Effector CD4-positive, alpha-beta T cell (primary cell): ENCODE measurements at places on chromosomes 3 and 15.

GRCh38 chr15:70935631-70936030 lies 43.0 kb downstream of the LRRC49 start:
- no peak for DNase-seq

DNA sequence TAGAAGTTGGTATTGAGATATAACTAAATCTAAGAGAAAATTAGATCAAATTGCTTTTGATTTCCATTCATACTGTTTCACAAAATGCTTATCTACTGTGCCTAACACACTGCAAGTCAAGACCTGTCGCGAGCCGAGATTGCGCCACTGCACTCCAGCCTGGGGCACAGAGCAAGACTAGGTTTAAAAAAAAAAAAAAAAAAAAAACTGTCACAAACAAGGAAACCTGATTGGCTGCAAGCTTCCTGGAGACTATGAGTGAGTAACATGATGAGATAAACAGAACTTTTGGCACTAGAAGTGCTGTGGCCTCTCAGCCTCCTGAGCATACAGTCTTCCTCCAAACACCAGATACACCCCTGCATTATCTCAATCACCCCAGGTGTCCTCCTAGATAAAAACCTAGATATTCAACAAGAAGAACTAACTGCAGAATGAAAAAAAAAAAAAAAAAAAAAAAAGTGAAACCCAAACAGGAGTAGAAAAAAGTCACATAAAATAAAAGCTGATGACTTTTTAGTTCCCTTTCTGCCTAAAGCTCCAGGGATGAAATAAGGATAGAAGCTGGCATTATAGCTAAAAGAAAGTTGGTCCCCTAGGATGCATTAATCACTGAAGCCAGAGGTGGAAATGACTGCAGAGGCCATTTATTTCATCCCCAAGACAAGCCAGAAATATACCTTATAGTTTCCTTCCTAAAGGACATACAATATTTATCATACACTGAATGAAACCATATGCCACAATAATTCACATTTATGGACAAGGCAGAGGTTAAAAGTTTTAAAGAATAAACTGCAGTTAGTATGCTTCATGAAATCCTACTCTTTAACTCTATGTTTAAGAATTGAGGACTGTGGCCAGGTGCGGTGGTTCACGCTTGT lies 82.4 kb downstream of the P3H2 start:
- no peak for DNase-seq

DNA sequence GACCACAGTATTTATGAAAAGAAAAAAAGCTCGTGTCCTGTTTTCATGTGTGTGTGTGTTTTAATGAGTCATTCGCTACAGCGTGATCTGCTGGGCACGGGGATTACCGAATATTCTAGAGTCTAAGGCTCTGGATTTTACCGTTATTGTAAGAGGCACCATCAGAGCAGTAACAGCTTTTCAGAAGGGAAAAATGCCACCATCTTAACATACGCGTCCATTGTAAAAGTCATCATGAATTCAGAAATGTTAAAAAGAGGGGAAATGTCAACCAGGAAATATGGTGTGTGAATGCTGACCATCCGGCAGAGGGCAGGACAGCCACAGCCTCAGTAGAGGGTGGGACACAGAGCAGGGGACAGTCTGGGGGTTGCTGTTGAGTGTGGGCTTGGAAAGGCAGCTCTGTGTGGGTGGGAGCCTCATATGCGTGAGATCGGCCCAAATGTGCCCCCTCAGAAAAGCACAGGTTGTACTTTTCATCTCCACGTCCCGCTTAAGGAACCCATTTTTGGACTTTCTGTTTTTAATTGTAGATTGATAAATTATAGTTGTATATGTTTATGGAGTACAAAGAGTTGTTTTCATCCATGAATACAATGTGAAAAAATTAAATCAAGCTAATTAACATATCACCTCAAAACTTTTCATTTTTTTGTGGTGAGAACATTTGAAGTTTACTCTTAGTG lies 69.6 kb downstream of the ASB7 start:
- no peak for DNase-seq

- DNase-seq: peak; percentile 30
Observed at GRCh38 chr3:45659661-45660566, 29.3 kb upstream of the SACM1L start.

DNA sequence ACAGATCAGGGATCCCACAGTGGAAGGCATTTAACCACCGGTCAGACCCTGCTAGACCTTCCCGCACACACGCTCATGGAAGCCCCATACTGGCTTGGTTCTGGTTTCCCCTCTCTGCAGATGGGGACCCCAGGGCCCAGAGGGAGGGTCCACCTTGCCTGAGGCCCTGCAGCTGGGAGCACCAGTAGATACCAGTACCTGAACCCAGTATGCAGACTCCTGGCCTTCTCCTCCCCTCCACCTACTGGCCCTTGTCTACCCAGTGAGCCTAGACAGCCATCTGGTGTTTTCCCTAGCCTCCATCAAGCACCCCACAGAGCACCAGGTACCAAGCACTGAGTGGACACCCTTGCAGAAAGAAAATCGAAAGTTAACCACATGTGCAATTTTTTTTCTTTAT lies 65.1 kb downstream of the MEGF11 start:
- no peak for DNase-seq

DNA sequence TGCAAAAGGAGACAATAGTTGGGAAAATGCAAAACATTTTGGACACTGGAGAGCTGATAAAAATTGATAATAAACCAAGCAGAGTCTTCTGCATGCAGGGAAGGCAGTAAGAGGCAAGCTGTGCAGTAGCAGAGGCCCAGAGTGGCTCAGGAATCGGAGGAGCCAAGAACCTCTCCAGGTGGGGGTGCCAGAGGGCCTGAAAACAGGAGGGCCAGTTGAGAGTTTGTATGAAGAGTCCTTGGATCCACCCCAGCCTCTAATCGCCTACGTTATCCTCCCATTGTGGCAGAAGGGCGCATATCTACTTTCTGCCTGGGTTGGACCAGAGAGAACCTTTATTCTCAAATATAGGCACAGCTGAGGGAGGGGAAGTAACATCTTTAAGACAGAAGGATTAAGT lies 48.9 kb upstream of the RBP1 start:
- DNase-seq: no peak

GRCh38 chr3:190591080-190591479 lies 77.2 kb downstream of the IL1RAP start:
- no peak for DNase-seq

GRCh38 chr3:4746241-4746958 lies 232.8 kb upstream of the BHLHE40 start:
- DNase-seq: no peak

- DNase-seq: no peak
Observed at GRCh38 chr3:71859123-71859519, 74.2 kb upstream of the PROK2 start.

DNA sequence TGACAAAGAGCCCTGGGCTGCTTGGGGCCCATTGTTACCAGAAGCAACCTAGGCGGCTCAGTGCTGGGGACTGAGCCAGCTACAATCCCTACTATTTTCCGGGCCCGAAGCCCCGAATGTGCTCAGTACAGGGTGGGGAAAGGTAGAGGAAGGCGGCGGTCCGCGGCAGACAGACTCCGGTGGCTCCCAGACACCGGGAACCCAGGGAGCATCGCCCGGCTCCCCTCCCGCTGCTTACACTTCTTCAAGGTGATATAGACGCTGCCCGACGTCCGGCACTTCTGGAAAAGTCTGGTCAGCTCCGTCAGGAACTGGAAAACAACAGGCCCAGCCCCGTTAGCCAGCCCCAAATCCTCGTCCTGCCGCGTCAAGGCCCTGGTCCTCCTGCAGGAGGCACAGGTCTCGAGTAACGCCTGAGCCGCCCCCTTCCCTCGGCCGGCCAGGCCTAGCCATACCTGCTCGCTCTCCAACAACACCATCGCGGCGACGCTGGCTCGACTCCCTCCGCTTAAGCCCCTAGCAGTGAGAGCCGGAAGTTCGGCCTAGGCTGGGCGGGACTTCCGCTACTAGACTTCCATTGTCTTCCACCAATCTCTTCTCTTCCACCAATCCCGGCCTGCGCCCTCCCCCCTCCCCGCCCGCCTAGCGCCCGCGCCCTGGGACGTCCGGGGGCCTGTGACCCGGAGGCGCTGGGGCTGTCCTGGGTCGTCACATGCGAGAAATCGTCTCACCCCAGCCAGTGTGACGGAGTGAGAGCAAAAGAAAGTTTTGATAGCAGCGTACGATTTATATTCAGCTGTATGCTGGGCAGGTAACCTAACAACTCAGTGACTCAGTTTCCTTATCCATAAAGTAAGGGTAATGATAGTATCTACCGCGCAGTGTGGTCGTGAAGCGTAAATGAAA lies at the start of gene SRP14:
SRP14 (minus strand) TSS at position 544 of the 906 bp plus-strand sequence; CDS start at position 479, 65 bp downstream.
- peak; percentile 89 for DNase-seq

DNA sequence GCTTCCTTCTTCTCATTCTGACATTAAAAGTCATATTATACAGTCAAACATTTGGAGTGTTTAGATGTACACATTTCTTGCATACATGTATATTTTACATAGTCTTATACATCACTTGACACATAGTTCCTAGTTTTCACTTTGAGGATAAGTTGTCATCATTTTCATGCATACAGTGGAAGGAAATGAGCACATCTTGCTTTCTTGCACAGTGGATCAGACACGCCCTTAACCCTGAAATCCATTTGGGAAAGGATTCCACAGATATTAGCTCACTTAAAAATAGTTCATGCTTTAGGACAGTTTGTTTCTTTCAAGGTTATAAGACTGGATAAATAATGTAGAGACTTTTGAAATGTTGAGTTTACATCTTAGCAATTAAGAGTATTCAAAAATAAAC lies 148.6 kb upstream of the MME start:
- DNase-seq: no peak

DNA sequence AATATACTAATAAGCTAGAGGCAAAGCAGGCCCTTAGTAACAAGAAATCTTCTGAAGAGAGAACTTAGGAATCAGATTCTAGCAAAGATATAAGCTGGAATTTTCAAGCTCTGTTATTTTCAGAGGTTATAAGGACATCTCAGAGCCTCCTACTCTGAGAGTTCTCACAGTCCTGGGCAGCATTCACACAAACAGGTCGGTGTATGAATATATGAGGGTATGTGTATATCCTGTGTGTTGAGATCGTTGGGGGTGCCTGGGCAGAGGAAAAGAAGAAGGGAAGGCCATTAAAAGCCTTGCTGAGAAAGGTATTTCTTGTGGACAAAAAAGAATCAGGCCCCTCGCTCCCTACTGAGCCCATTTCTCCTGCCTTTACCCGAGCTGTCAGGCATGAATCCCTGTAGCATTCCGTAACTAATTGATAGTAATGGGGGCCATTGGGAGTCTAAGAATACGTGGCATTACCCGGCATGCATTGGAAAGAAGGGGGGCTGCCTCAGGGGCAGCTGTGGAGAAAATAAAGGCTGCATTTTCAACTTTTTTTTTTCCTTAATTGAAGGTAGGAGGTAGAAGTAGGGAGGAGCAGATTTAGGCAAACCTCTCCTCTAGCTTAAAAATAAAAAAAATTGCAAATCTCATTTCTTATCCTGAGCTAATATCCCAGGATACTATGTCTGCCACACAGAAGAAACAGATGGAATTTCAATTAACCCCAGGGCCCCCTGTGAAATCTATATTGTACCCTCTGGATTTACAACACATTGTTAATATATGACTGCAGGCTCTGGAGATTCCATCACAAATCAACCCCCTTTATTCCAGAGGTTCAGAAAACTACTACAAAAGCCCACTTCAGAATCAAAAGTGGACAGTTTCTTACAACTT lies 103.8 kb downstream of the GTPBP8 start:
- no peak for DNase-seq

- DNase-seq: no peak
Observed at GRCh38 chr3:186044968-186045367, 63.9 kb downstream of the ETV5 start.

- no peak for DNase-seq
Observed at GRCh38 chr3:82262193-82262592, 500.7 kb upstream of the GBE1 start.

GRCh38 chr3:177855021-177855420 lies 657.7 kb upstream of the TBL1XR1 start:
- DNase-seq: no peak

GRCh38 chr15:69149803-69150202 lies 10.6 kb upstream of the GLCE start:
- DNase-seq: no peak

- no peak for DNase-seq
Observed at GRCh38 chr3:21185816-21186314, 565.1 kb downstream of the ZNF385D start.

DNA sequence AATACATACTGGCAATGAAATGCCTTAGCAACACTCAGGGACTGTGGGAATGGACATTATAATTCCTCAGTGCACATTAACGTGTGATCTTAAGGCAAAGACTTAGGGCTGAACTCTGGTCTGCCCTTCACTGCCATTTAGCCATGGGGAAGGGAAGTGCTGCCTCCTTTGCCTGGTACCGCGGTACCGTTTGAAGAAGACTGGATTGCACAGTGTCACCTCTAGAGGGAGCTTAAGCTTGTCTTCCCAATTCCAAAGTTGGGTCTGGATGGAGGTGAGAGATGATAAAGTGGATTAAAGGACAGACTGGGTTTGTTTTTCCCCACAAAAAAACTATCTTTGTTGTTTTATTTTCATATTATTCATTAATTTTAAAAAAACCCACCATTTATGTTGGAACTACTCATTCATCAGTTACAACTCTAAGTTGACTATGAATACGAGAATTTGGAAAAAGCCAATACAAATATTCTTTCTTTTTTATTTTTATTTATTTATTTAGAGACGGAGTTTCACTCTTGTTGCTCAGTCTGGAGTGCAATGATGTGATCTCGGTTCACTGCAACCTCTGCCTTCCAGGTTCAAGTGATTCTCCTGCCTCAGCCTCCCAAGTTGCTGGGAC lies 60.0 kb upstream of the SYN2 start:
- no peak for DNase-seq

- no peak for DNase-seq
Observed at GRCh38 chr15:45439521-45440260, 61.3 kb upstream of the GATM start.

DNA sequence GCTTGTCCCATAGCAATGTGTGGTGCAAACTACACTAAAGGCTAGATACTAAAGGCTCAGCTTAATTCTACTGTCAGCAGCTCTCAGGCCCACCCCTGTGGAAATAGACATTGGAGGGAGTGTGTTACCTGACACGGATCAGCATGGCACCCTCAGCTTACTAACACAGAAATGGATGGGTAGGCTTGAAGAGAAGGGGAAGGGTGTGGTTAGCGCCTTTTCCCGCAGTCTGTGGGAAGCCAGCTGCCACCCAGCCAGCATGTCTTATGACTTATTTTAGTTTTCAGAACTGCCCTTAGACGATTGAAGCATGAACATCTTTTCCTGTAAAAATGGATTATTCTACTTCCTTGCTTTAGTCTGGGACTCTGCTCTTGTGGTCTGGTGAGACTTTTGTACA lies 25.8 kb upstream of the ADPGK start:
- DNase-seq: no peak

- DNase-seq: no peak
Observed at GRCh38 chr3:188539631-188540194, 385.8 kb downstream of the LPP start.

DNA sequence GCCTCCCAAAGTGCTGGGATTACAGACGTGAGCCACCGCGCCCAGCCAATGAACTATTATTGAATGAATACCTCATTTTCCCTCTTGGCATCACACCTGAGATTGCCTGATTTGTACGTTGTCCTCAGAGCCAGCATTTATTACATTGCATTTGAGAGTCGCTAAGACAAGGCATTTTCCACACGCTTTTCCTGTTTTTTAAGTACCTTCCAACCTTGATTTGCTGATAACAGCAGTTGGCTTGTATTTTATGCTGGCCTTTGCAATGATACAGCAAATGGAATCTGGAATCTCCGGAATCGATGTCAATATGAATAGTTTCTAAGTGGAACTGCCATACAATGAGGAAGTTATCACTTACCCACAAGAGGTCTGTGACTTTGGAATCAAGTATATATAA lies 15.7 kb upstream of the CNBP start:
- DNase-seq: no peak

- DNase-seq: no peak
Observed at GRCh38 chr15:85494048-85494777, 113.8 kb downstream of the AKAP13 start.

GRCh38 chr15:79724312-79724711 lies 172.5 kb downstream of the MTHFS start:
- DNase-seq: no peak
